NCI-H1694 treated with DMSO at 0.1 percent for 48 hours (cell line): ENCODE measurements at places on chromosomes 13 and 19.
A peak's percentile ranks its signal among the peaks of the same experiment; 100 is the strongest.

GRCh38 chr13:102799426-102800144 lies 666 bp downstream of the BIVM start:
- DNase-seq = no peak

- DNase-seq = no peak
These were observed 1721.4 kb downstream of the PCDH9 start for GRCh38 chr13:65508745-65509144.

GRCh38 chr13:50125554-50126262 lies 110.5 kb downstream of the KCNRG start:
- peak; percentile 87 for DNase-seq

GRCh38 chr19:28746478-28746877 lies 466.5 kb downstream of the UQCRFS1 start:
- no peak for DNase-seq

DNA sequence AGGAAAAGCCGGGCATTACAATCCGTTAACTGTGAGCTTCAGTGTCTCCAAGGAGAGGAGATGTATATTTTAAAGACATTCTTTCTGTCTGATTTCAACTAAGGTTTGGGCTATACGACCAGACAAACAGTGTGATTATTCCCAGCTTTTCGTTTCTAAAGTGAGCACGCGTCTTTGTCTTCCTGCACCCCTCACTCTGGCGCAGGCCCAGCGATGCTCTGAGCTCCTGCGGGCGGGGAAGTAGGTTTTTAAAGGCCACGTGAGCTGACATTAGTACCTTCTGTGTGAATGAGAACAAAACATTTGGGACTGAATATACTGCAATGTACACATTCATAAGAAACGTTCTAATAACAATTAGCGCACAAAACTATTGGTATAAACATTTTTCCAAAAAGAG lies 15.3 kb upstream of the RANBP3 start:
- no peak for DNase-seq

DNA sequence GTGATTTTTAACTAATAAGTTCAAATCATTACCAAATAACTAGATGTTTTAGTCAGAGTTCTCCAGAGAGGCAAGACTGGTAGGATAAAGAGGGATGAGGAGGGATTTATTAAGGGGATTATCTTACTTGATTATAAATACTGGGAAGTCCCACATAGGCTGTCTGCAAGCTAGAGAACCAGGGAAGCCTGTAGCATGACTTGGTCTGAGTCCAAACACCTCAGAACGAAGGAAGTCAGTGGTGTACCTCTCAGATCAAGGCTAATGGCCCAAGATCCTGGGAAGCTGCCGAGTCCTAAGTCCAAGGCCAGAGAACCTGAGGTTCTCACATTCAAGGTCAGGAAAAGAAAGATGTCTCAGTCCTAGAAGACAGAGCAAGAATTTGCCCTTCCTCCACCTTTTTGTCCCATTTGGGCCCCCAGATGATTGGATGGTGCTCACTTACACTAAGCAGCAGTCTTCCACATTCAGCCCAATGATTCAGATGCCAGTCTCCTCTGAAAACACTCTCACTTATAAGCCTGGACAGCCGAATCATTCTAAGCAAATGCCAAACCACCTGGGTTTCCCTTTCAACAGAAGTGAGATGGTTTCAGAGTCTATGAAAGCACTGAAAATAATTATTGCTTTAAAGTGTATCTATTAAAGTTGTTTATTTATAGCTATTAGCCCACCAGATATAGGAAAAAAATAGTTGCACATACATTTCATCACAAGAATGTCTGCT lies 1599.2 kb downstream of the OLFM4 start:
- no peak for DNase-seq

- DNase-seq = no peak
These were observed 2.5 kb downstream of the COX6B1 start for GRCh38 chr19:35650581-35650980.

- DNase-seq = peak; percentile 83
These were observed at the start of gene DACH1 for GRCh38 chr13:71867131-71867814. Gene DACH1, minus strand, starts transcription at chr13:71867204.

- no peak for DNase-seq
These were observed 10.0 kb downstream of the CFD start for GRCh38 chr19:869245-870177.

GRCh38 chr13:30743319-30744055 lies 8.1 kb downstream of the ALOX5AP start:
- no peak for DNase-seq

GRCh38 chr13:33876716-33877394 lies 58.9 kb downstream of the RFC3 start:
- no peak for DNase-seq

DNA sequence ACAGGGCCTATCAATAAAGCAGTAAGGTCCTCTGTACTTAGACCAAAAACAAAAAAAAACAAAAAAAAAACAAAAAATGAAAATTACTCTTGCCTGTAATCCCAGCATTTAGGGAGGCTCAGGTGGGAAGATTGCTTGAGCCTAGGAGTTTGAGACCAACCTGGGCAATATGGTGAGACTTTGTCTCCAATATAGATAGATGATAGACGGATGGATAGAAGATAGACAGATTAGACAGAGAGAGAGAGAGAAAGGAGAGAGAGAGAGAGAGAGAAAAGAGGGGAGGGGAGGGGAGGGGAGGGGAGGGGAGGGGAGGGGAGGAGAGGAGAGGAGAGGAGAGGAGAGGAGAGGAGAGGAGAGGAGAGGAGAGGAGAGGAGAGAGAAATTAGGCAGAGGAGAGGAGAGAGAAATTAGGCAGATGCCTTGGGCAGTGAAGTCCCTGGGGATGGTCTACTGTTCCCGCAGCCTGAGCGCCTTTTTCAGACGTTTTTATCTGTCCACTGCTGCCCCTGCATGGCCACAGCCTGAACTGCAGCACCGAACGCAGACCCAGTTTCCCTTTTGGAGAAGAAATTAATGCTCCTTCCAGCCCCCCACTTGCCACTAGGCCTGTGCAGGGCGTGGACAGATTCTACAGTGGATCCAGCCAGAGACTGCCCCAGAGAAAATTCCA lies 9.8 kb upstream of the ZNF627 start:
- peak; percentile 68 for DNase-seq

GRCh38 chr13:90395348-90395747 lies 952.1 kb upstream of the MIR17HG start:
- no peak for DNase-seq

DNA sequence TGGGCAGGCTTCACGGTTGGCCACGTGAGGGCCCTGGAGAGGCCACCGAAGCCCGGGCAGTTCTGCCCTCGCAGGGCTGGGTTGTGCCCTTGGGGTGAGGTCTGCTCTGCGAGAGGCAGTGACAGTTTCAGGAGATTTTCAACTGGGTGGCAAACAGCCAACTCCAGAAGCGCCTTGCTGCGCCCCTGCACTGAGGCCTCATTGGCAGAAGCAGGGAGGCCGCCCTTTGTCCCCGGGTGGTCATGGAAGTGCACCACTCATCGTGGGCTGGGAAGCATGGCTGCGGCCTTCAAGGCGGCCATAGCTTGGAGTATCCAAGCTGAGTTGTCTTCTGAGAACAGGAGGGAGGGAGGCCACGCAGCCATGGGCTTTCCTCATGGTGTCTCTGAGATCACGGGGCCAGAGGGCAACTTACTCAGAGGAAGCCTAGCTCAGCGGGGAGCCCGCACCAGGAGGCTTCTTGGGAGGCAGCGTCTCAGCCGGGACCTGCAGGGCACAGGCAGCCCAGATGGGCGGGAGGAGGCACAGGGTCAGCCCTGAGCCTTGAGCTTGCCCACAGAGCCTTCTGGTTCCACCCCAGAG lies 14.8 kb downstream of the PLEKHJ1 start:
- no peak for DNase-seq

GRCh38 chr13:44903574-44903985 lies 85.7 kb downstream of the NUFIP1 start:
- DNase-seq = no peak

DNA sequence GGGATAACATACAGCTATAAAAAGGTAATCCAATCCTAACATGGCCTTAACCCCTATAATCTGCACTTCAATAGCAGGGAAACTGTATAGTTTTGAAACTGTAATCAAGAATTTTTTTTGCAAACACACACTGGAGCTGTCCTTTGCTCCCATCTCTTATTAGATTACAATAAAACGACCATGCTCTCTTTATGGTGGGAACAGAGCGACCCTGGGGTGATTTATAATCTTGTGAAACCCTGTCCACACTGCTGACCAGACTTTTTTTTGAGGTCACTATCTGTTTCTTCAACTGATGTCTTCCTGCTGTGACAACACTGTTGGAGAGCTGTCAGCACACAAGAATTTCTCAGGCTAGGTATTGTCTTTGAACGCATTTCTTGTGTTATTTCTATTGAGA lies 35.3 kb downstream of the DACH1 start:
- no peak for DNase-seq

DNA sequence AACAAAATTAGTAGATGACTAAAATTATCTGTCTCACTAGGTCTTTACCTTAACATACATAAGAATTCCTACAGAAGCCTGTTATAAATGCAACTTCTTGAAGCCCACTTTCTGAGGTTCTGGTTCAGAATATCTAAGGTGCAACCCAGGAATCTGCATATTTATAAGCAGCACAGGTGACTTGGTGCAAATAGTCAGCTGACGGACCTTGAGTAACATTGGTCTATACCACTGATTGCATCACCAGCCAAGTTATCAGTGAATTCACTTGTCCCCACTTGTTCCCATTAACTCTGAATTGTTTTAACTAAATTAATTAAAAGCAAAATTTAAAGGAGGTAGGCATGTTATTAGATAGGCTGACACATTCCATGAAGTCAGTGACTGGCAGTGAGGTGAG lies 109.9 kb downstream of the FRY start:
- DNase-seq = no peak

- no peak for DNase-seq
These were observed 74.4 kb downstream of the DPF1 start for GRCh38 chr19:38149661-38150061.

DNA sequence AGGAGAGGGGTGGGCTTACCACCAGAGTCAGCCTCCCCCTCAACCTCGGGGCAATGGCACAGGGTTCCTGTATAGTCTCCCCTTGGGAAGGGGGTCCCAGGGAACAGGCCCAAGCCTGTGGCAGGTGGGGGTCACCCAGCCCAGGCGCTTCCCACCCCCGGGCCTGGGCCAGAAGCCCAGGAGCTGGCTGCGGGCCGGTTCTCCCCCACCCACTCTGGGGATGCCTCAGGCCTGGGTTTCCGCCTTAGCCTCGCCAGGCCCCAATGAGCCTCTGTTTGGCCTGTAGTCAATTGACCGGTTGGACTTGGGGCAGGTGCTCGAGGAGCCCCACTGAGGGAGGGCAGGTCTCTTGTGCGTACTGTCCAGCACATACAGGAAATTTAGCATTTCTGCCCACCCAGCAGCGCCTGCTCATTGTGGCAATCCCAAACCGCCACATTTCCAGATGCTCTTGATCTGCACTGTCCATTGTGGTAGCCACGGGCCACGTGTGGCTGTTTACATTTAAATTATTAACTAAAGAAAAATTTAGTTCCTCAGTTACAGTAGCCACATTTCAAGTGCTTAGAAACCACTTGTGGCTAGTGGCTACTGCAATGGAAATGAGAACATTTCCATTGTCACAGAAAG lies 9.9 kb downstream of the LYL1 start:
- no peak for DNase-seq

DNA sequence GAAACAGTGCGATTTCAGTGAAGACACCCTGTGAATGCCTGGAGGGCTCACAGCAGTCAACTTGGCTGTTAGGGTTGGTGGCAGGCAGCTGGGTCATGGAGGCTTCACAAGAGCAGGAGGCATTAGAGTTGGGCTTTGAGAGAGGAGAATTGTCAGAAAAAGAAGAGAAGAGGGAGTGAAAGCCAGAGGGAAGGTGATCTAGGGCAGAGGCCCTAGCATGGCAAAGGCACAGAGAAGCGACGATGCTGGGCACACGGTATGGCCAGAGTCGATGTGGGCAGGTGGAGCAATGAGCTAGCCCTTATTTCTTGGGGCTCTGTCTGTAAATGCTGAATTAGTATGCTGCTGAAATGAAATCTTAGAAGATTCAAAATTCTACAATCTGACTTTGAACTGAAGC lies 52.6 kb upstream of the OLFM4 start:
- DNase-seq = no peak

- no peak for DNase-seq
These were observed 64.4 kb upstream of the ZNF527 start for GRCh38 chr19:37306383-37306963.

DNA sequence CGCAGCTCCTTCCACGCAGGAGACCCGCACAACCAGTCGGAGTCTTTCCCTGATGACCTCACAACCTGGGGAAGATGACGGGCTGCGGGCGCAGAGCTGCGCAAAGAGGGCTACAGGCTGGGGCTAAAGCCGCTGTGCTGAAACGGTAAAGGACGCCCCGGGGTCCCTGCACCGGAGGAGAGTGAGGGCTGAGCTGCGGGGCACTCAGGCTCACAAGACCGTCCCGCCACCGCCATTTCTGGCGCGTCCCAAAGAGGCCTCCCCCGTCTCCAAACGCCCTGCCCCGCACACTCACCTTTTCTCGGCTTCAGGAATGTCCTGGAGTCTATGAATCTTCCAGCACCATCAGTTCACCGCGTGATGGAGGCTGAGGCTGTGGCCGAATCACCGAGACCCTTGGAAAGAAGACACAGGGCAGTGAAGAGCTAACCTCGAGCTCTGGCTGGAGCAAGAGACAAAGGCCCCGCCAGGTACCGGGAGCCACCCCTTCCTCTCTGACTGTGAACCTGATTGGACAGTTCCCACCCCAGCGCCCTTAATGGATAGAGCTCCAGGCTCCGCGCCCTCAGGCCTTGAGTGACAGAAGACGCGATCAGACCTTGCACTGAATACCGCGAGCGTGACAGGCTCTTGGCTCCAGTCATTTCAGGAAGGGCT lies 41.8 kb upstream of the ZNF429 start:
- DNase-seq = no peak

GRCh38 chr19:49691243-49692146 lies 579 bp downstream of the CPT1C start:
- DNase-seq = peak; percentile 79

- no peak for DNase-seq
These were observed 12.2 kb downstream of the PIP5K1C start for GRCh38 chr19:3687774-3688706.

- no peak for DNase-seq
These were observed 4.5 kb upstream of the FCGRT start for GRCh38 chr19:49507803-49508494.

GRCh38 chr19:55467236-55468053 lies 2.9 kb upstream of the C19orf85 start:
- DNase-seq = no peak

GRCh38 chr19:4267901-4268815 lies 10.9 kb upstream of the SHD start:
- DNase-seq = no peak

DNA sequence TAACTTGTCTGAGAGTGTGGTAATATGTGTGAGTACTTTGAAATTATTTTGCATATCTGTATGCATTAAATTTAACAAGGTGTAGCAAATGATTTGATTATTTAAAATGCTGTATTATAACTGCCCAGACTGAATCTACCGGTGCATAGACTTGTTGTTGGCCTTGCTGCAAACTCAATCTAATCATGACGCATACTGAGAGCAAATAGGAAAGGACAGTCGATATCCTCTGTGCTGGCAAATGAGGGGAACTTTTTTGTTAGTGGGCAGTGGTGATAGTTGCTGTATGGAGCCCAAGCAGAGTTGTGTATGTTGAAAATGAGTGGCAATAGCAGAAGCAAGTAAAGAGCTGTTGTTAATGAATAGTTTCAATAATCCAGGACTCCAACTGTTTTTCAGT lies 127.4 kb downstream of the LMO7 start:
- DNase-seq = no peak
